ENCODE measurements at places on chromosomes 3 and 15.

GRCh38 chr3:120769436-120769835 lies 26.9 kb downstream of the GTF2E1 start:
- DNase-seq, result no peak

- peak; percentile 40 for DNase-seq
Measured at GRCh38 chr15:72786676-72787345, 3.3 kb upstream of the ADPGK start.

DNA sequence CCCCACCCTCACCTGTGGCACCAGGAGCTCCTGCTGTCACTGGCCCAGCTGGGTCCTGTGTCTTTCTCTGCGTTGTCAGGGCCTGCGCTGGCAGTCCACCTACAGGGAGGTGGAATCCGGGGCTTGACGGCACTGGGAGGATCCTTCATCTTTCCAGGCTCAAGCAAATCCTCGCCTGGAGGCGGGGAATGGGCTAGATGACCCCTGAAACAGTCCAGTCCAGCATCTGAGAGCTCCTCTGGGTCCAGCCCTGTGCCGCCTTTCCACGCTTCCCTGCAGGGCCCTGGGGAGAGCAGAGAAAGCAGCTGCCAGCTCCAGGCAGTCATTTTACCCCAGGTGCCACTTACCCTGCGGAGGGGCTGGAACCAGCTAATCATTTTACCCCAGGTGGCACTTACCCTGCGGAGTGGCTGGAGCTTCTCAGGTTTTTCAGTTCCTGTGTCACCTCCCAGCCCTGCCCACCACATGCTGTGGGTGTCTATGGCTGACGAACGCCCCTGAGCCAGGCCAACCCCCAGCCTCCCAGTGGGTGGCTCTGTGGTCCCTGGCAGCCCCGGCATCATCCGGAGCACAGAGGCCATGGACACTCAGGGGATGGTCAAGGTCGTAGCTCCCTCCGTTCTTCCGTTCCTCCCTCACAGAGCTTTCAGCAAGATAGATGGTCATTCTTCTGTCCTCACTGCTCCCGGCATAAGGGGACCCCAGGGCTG lies 17.9 kb upstream of the ADIPOQ start:
- DNase-seq, result no peak

GRCh38 chr3:21169948-21170347 lies 581.1 kb downstream of the ZNF385D start:
- no peak for DNase-seq

GRCh38 chr3:128077665-128078064 lies 25.4 kb downstream of the SEC61A1 start:
- DNase-seq, result no peak

- no peak for DNase-seq
Measured at GRCh38 chr3:115284980-115285379, 137.9 kb upstream of the ZBTB20 start.

- DNase-seq, result no peak
Measured at GRCh38 chr3:176789281-176789705, 408.0 kb downstream of the TBL1XR1 start.

- no peak for DNase-seq
Measured at GRCh38 chr3:171511450-171511849, 51.2 kb upstream of the TNIK start.

GRCh38 chr15:93644595-93644994 lies 555.6 kb upstream of the RGMA start:
- no peak for DNase-seq

GRCh38 chr15:78716651-78717050 lies 75.6 kb upstream of the CHRNB4 start:
- DNase-seq, result no peak

GRCh38 chr3:126912027-126912422 lies 70.9 kb upstream of the PLXNA1 start:
- no peak for DNase-seq

DNA sequence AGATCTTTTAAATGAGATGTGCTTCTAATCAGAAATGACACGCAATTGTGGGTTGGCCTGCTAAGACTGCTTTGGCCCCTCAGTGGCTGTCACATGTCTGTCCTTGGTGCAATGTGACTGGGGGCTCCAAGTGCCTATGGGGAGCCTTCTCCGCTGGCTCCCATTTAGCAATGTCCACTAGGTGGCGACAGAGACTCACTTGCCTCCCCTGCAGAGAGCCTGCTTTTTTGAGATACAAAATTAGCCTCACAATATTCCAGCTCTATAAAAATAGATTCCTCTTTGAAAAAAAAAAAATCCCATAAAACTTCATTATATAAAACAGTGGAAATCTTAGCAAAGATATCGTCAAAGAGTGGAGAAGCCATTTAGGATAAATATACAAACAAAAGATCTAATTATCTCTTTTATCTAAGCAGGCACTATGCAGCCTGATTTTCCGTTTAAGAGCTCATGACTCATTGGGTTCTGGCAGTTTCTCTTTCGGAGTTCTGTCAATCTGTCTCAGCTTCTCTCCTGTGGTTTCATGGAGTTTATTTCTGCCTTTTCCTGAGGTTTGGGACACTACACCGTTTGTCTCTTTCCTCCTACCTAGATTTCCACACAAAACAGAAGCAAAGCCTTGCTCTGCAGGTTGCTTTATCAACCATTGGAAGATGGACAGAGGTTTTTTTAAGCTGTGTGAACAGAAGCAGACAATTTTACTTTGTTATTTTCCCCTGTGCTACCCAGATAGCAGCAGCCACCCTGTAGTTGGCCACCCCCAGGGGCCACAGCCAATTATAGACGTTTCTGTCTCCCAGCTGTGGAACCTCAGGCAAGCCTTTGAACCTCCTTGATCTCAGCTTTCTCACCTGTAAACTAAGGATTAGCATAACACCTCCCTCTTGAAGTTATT lies 68.4 kb upstream of the TNFAIP8L3 start:
- peak; percentile 70 for DNase-seq

GRCh38 chr3:28682121-28682520 lies 333.5 kb upstream of the AZI2 start:
- no peak for DNase-seq

DNA sequence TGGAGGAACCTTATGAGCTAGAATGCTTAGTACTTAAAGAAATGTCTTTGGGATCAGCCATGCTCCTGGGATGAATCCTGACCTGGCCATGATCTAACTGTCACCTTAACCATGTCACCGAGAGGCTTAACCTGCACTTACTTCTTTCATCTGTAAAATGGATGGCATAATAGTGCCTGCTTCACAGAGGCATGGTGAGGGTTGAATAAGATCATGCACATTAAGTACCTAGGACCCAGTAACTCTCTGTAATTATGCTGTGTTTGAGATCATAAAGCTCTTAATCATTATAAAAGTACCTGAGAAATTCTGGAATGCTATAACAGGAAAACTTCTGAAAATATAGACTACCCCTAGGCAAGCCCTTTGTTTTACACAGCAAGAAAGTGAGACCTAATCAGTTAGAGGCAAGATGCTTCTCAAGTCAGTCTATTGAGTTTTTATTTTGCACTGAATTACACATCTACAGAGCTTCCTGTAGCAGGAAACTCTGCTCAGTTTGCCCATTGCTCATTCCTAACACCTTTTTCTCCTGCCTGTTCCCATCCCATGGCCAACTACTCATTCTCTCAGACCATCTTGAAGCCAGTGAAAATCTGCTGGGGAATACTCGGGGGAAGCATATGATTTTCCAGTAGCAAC lies 1015.5 kb upstream of the CFAP20DC start:
- DNase-seq, result no peak

GRCh38 chr15:89186803-89187202 lies 34.6 kb downstream of the RLBP1 start:
- DNase-seq, result no peak

DNA sequence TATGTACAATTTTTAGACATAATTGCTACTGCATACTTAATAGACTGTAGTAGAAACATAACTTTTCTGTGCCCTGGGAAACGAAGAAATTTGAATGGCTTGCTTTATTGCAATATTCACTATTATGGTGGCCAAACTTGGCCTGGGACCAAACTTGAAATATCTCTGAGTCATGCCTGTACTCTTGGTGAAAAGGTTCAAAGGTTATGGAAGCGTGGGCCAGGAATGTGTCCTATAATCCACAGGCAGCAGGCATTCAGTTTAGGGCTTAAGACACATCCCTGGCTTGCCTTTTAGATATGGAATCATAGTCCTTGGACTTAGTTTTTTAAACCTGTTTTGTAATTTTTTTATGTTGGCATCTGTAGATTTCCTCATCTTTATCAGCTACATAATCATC lies 124.3 kb downstream of the LRIG1 start:
- no peak for DNase-seq

DNA sequence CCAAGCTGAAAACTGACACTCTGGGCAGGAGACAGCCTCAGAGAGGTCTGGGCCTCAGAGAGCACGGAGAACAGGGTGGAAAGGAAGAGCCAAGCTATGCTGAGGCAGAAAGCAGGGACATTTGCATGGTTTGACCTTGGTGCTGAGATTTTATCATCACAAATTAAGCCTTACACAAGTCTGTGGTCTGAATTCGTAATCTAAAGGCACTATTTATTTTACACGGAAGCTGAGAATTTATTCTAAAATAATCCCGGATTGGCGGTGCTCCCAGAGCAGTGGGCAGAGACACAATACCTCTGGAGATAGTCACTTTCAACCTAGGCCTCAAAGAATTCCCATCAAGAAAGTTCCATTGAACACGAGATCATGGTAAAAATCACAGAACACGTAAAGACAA lies 47.5 kb downstream of the CFAP92 start:
- DNase-seq, result no peak

- DNase-seq, result peak; percentile 33
Measured at GRCh38 chr3:185176750-185177359, 24.0 kb upstream of the C3orf70 start.

DNA sequence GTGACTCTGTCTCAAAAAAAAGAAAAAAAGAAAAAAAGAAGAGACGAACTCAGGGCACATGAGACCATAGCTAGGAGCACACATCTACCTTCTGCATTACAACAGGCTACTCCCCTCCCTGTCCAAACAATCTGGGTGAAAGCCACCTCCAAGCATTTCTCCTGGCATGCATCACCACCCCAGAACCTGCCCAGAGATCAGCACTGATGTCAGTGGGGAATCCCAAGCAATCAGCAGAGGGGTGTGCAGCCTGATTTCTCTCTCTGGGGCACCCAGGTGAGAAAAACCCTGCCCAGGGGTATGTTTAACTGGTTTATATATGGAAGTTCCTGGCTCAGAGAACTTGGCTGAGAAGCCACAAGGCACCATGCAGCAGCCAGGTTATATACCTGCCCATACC lies 59.4 kb downstream of the CDC25A start:
- DNase-seq, result no peak

- no peak for DNase-seq
Measured at GRCh38 chr15:73320619-73321180, 48.1 kb downstream of the HCN4 start.

DNA sequence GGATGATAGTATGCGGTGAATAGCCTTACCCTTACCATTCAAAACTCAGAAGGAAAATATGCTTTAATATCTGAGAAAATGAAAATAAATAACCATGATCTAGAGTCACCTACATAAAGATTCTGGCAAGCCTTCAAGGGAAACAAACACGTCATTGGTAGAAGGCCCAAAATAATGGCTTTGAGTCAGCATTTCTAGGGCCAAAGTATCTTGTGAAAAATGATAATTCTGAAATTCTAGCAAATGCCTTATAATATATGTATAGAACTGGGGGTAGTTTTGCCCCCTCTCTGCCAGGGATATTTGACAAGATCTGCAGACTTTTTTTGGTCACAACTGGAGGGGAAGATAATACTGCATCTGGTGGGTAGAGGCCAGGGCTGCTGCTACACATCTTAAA lies 15.4 kb downstream of the PLSCR1 start:
- DNase-seq, result no peak

DNA sequence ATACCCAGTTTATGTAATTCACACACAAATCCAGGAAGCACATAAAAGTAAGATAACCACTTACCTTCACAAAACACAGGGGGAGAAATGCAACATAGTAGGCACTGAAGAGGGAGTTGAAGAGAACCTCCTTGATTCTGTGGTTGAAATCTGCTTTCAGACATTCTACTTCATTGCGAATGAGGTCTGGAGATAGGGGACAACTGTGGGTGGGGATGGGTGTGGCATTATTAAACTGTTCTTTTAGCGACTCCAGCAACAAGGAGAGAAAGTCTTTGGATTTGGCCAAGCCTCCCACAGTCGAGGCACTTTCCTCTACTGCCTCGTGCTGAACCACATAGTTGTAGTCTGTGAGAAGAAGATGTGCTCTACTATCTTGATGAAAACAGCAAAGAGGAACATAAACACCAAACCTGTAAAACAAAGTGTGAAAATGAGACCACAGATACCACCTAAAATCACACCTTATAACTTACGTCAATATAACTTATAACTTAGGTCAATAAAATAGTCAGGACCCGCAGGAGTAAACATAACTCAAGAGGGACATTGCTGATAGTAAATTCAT lies 25.6 kb downstream of the TMEM39A start:
- no peak for DNase-seq
